ENCODE measurements at places on chromosomes 5 and 9. TPM values are rescaled to one million over a fixed set of nuclear protein-coding genes. Genes with fewer than 3 reads are reported as not detected.

The PCDHB3 gene
- total RNA-seq: 0.34 TPM

The PWWP2A gene
- total RNA-seq: 21.3 TPM

The SPATA31C1 gene
- total RNA-seq: not detected

The CYSRT1 gene
- 1.4 TPM for total RNA-seq

The TSSK1B gene
- 0.12 TPM for total RNA-seq

The RASGRF2 gene
- 0.56 TPM for total RNA-seq

The DMGDH gene
- total RNA-seq: 1.1 TPM

The NOXA1 gene
- 0.12 TPM for total RNA-seq

The SLCO6A1 gene
- not detected for total RNA-seq

The BTNL8 gene
- not detected for total RNA-seq

The IFNB1 gene
- total RNA-seq: not detected

The PCDHA11 gene
- total RNA-seq: not detected

The SCGB3A2 gene
- total RNA-seq: not detected

The ROR2 gene
- 65.1 TPM for total RNA-seq

The N4BP3 gene
- 1.4 TPM for total RNA-seq

The LHX3 gene
- total RNA-seq: not detected

The SELENOP gene
- total RNA-seq: 373 TPM

The EMB gene
- 1.0 TPM for total RNA-seq

The NUTM2F gene
- not detected for total RNA-seq

The ZBTB26 gene
- 4.5 TPM for total RNA-seq

The PCDHB4 gene
- 0.75 TPM for total RNA-seq

The SLC4A9 gene
- not detected for total RNA-seq

The CARTPT gene
- total RNA-seq: not detected

The PPP2R2B gene
- total RNA-seq: not detected

The PPP1R26 gene
- total RNA-seq: 4.6 TPM

The ZFP2 gene
- total RNA-seq: 2.8 TPM

The ORM2 gene
- total RNA-seq: not detected

The SPINK13 gene
- 6.4 TPM for total RNA-seq

The NTNG2 gene
- 2.1 TPM for total RNA-seq

The PCDHGC5 gene
- total RNA-seq: 2.1 TPM

The GMCL2 gene
- total RNA-seq: not detected

The SAPCD2 gene
- 0.75 TPM for total RNA-seq
